Activated CD4-positive, alpha-beta T cell treated with anti-CD3 and anti-CD28 coated beads, Interleukin-2, amount 50 U/mL, for 4 hours (primary cell): ENCODE measurements at places on chromosomes 13 and 19.
A peak's percentile ranks its signal among the peaks of the same experiment; 100 is the strongest.

GRCh38 chr19:32924200-32924599 lies 47.6 kb downstream of the CEP89 start:
- DNase-seq, result no peak

- DNase-seq, result peak; percentile 13
Observed at GRCh38 chr19:41646589-41647204, 19.8 kb upstream of the CEACAM4 start.

DNA sequence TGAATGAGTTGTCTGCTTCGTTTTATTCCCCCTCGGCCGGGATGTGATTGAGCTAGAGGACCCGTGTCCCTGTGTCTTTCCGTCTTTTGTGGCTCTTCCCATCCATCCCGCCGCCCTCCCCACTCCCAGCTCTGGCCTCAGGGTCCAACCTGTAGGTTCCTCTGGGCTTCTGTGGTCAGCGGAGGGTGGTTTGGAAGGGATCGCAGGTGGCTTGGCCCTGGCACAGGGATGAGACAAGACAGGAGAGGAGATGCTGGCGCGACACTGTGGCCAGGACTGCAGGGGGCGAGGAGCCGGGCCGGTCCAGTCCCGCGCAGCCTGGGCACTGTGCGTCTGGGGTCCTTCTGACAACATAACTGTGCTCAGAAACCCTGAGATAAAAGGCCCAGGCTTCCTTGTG lies 2.0 kb downstream of the EVI5L start:
- no peak for DNase-seq

DNA sequence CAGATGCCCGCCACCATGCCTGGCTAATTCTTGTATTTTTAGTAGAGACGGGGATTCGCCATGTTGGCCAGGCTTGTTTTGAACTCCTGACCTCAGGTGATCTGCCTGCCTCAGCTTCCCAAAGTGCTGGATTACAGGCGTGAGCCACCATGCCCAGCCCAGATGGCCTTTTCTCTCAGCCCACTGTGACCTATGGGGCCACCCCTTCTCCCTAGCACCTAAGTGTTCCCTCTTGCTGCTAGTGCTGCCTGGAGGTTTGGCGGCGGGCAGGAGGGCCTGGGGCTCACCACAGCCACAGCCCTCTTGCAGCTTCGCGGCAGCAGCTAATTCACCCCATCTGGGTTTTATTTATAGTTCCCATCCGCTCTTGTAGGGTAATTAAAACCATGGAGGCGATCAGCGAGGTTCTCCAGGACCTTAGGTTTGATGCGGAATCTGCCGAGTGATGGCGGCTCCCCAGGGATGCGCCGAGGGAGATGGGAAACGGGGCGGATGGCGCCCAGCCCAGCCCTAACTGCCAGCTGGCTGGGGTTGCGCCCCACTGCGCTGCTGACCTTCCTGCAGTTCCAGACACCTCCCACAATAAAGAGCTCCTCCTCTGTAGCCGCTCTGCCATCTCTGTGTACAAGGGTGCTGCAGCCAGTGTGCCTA lies 3.3 kb downstream of the REX1BD start:
- no peak for DNase-seq

- no peak for DNase-seq
Observed at GRCh38 chr19:33374236-33374714, 766 bp downstream of the CEBPG start.

- DNase-seq, result no peak
Observed at GRCh38 chr19:17125062-17125727, 49.6 kb downstream of the MYO9B start.

GRCh38 chr13:62357887-62358645 lies 942.4 kb upstream of the PCDH20 start:
- DNase-seq, result no peak

- no peak for DNase-seq
Observed at GRCh38 chr13:48188131-48188530, 44.9 kb upstream of the ITM2B start.

- peak; percentile 61 for DNase-seq
Observed at GRCh38 chr19:34041925-34042521, 130.3 kb upstream of the LSM14A start.

- DNase-seq, result peak; percentile 63
Observed at GRCh38 chr19:45125975-45126493, 33.1 kb downstream of the PPP1R37 start.

DNA sequence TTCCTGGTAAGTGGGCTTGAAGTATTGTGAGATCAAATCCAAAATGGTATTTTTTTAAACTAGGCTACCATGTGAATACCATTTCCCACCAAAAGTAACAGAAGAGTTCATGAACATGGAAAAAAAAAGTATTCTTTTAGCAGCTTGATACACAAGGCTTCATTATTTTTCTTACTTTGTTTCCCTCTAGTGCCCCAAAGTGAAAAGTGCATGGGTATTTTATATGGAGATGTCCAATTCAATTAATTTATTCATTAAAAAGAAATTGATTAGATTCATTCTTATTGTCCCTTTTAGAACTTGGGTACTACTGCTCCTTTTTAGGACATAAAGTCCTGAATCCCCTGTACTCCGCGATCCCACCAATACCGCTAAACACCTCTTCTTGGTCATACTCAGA lies 28.6 kb upstream of the SCEL start:
- DNase-seq, result no peak

DNA sequence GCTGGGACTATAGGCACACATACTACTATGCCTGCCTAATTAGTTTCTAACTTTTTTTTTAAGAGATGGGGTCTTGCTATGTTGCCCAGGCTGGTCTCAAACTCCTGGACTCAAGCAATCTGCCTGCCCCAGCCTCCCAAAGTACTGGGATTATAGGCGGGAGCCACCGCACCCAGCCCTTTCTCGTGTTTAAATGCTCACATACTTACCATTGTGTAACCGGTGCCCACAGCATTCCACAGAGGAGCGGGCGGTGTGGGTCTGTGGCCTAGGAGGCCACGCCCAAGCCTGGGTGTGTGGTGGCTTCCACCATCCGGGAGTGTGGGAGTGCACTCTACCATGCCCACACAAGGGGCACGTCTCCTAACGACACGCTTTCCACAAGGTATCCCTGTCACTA lies 7.7 kb downstream of the LMNB2 start:
- DNase-seq, result no peak

GRCh38 chr19:45866400-45867176 lies 2.5 kb downstream of the FOXA3 start:
- DNase-seq, result no peak

GRCh38 chr13:34751044-34751443 lies 191.0 kb upstream of the NBEA start:
- DNase-seq, result no peak

DNA sequence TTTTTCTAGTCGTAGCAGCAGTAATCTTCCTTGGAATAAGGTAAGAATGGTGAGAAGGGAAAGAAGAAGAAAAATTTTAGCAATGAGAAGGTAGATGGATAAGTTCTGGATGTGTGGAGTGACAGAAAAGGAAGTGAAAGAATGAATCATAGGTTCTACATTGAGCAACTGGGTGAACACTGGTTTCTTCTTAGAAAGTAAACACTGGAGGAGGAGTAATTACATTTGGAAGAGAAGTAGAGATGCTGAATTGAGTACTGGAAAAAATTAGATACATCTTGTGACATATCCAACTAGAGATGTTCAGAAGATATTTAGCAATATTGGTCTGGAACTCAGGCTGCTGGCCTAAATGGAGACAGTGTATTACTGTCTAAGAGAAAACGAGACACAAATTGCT lies 148.5 kb downstream of the GPC5 start:
- no peak for DNase-seq

DNA sequence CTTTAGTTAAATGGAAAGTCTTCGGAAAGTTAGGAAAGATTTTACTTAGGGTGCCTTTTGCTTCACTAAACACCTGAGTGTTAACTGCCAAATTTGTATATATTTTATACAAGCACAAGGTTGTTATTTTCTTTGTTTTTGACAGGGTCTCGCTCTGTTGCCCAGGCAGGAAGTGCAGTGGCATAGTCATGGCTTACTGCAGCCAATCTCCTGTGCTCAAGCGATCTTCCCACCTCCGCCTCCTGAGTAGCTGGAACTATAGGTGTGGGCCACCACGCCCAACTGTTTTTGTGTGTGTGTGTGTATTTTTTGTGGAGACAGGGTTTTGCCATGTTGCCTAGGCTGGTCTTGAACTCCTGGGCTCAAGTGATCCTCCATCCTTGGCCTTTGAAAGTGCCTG lies 16.2 kb downstream of the KCTD4 start:
- no peak for DNase-seq

DNA sequence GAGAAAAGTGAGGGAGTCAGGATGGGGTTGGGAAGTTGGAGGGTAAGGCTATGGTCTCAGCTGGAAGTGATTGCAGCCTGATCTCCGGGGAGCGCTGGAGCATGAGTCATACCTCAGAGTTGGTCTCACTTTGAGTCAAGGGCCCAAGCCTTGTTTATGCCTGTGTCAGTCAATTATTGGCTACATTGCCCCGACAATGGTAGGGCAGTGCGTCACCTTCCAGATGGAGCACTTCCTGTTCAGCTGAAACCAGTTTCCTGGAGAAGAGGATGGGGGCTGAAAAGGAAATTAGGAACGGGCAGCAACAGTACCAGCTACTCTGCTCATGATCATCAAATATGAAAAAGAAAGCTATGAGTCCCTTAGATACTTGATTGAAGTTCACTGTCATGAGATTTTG lies 60.4 kb downstream of the ADGRE1 start:
- no peak for DNase-seq

GRCh38 chr19:24166055-24166454 lies 79.1 kb downstream of the ZNF254 start:
- no peak for DNase-seq

DNA sequence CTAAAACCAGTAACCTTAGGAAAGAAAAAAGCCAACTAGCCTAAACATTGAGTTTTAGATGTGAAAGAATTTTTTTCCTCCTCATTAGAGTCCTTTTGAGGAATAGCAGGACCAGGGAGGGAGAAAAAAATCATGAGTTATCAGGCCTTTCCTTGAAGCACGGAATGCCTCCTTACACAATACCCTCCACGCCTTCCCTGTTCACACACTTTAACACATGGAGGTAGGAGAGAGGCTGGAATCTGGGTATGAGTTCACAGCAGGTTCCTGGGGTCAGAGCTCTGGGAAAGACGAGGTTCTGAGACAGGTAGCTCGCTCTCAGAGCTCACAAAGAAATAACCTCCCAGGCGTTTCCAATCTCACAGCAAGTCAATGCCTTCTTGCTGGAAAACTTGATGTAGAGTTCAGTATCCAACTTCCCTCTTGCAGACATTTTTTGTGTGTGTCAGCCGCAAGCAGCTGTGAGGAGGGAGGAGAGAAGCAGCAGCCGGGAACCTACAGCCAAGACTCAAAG lies 716 bp downstream of the ZNF573 start:
- DNase-seq, result no peak

- DNase-seq, result no peak
Observed at GRCh38 chr19:57803594-57804325, 11.0 kb downstream of the ZNF552 start.

DNA sequence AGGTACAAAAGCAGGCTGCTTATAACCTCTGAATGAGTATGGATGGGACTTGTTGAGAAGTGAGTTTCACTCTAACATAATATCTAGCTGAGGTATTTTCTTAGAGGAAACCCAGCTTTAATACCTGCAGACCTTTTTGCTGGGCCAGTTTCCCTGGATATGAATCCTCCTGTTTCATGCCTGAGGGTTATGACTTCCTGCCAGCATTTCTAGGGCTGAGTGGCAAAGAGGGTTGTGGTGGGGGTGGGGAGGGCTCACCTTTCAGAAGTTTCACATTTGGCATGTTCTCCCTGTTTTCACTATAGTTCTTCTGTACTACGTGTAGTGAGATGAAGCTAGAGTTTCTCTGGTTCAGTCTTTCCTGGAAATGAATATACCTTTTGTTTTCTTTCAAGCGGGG lies 73.7 kb downstream of the LACC1 start:
- DNase-seq, result no peak

DNA sequence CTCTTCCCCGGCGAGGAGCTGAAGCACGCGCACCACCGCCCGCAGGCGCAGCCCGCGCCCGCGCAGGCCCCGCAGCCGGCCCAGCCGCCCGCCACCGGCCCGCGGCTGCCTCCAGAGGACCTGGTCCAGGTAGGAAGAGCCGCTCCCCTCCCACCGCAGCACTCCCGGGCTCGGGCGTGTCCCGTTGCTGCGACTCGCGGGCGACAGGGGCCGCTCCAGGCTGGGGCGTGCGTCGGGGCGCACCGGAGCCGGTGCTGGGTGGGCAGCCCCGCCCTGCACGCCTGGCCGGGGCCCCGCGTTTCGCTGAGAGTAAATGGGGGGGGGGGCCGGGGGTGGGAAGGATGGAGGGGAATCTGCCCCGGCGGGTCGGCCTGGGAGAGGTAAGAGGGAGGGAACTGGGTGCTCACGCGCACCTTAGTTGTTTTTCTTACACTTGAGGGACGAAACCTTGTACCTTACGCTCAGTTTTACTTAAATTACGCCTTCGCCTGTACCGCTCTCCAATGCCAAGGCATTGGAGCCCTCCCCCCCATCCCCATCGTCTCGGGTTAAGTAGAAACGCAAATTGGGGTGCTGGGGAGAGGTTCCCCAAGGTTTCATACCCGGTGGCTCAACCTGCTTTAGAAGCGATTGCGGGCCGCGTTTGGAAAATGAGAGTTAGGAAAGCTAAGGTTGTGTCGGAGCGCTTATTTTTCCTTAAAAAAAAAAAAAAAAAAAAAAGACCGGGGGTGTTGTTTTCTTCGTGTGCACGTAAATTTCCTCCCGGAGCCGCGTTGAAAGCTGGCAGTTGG lies 850 bp downstream of the KLF5 start:
- peak; percentile 26 for DNase-seq

- DNase-seq, result no peak
Observed at GRCh38 chr19:54551950-54552912, 21.4 kb upstream of the LILRA2 start.

DNA sequence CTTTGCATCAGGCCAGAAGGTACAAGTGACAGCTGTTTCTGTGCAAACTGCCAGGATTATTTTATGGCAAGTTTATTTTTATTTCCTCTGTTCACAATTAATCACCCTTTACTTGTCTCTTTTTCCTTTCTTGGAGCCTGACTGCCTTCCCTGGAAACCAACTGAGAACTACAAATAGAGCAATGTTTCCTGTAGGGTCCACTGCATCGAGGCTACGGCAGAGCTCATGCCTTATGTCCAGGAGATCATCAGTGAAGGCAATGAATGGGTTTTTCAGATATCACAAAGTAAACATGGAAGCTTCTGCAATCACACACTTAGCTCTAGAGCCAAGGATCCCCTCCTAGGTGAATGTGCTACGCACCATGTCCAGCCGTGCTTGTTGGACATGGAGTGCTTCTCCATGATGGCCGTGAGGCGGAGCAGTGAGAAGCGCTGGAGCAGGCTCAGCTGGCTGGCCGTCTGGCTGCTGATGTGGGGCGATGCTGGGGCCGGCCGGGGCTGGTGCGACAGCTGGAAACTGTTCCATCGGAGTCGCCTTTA lies 110.9 kb downstream of the KL start:
- DNase-seq, result no peak

DNA sequence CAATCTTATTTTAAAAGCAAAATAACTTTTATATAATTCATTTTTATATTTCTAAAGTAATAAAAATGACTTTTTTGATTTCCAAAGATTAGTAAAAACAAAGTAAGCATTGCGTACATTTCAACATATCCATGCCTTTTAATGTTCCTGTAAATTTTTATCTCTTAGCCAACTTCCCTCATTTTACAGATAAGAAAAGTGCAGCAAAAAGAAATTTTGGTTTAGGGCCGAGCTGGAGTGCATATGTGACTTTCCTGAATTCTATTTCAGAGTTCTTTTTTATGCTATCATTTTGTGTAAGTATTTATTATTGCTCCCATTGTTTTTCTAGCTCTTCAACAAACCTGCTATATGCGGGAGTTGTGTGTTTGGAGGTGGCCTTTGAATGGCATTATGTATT lies 195.3 kb downstream of the NHLRC3 start:
- no peak for DNase-seq

- DNase-seq, result no peak
Observed at GRCh38 chr13:91153372-91153771, 194.1 kb upstream of the MIR17HG start.
